EL (cell line): ENCODE measurements at places on chromosomes 7 and 10.

DNA sequence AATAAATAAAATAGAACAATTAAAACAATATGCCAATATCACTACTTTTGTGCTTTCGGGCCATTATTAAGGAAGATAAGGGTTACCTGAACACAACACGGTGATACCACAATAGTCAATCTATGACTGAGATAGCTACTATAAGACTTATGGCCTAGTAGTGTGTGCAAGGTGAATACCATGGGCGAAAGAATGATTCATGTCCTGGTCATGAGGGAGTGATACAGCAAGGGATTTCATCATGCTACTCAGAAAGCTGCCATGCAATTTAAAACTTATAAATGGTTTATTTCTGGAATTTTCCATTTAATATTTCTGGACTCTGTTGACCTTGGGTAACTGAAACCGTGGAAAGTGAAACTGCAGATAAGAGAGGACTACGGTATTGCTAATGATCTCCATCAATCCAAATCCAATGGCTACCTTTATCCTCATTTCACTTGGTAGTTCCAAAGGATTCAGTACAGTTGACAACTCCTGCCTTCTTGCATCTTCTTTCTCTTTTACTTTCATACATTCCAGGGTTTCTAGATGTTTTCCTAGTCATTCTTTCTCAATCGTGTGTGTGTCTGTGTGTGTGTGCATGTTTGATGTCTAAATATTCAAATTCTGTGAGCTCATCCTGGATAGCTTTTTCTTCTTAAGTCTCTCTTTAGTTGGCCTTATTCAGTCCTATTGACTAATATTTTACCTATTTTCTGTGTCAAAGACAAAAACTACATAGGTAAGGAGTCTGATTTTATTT, 100.5 kb upstream of the MAGI2 start:
- DNase-seq = peak; percentile 47

DNA sequence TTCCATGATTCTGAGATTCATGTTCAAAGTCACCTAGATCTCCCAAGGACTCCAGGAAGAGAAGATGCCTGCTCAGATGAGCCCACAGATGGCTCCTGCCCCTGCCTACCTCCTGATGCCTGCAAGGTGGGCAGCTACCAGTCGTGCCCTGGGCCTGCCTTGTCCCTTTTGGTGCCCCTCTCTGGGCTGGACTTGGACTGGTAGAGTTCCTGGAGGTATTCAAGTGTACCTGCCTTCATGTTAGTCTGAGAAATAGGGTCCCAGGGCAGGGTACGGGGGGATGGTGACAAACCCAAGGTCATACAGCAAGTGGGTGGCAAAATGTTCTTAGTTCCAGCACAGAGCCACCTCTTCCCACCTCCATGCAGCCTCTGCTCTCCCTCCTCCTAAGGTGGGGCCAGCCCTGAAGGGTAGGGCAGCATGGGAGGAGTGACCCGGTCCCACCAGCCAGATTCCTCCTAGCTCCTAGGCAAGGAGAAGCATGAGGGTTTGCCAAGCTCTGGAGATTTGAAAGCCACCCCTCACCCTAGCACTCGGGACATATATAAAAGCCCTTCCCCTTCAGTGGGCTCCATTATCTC, 80.8 kb upstream of the UNC5B start:
- DNase-seq = no peak

DNA sequence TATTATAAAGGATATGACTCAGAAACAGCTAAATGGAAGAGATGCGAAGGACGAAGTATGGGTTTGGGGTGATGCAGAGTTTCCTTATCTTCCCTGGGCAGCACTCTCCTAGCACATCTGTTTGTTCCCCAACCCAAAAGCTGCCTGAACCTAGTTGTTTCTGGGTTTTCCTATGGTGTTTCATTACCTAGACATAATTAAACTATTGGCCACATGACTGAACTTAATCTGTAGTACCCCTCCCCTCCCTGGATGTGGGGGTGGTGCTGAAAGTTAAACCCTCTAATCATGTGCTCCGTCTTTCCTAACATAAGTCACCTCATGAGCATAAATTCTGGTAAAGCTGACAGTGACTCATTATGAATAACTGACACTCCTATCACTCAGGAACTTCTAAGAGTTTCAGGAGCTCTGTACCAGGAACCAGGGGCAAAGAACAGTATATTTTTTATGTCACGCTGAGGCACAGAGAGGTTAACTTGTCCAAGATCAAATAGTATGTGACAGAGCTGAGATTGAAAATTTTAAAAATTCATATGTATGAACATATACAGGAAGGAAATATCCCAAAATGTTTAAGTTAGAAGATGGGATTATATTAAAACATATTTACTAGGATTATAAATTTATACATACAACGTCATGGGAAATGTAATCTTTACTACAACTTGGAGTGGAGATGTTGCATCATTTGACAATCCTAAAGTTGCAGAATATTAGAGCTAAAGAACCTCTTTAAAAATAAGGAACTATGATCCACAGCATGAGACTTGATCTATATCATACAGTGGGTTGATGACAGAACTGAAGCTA, 4.8 kb downstream of the STRIP2 start:
- peak; percentile 62 for DNase-seq

DNA sequence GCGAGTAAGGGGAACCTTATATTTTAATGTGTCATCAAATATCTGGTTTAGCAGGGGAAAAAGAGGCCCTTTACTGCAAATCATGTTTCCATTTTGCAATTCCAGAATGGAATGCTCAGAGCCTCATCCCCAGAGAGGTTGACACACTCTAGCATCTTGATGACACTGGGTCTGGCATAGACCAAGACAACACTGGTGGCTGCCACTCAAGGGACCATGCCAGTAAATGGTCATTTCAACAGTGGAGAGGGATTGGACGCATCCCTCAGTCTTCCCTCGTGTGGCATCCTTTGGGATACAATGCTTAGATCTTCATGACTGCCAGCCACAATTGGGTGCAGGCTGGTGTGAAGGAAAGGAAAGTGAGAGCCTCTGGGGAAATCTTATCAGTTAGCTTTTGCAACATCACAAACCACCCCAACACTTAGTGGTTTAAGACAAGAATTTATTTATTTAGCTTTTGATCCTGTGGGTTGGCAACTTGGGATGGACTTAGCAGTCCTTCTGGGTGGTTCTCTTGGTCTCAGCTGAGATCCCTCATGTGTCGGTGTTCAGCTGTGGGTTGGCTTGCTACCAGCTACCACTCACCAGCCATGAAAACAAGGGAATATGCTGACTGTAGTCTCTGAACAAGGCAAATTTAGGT, 21.6 kb downstream of the TACC2 start:
- no peak for DNase-seq

DNA sequence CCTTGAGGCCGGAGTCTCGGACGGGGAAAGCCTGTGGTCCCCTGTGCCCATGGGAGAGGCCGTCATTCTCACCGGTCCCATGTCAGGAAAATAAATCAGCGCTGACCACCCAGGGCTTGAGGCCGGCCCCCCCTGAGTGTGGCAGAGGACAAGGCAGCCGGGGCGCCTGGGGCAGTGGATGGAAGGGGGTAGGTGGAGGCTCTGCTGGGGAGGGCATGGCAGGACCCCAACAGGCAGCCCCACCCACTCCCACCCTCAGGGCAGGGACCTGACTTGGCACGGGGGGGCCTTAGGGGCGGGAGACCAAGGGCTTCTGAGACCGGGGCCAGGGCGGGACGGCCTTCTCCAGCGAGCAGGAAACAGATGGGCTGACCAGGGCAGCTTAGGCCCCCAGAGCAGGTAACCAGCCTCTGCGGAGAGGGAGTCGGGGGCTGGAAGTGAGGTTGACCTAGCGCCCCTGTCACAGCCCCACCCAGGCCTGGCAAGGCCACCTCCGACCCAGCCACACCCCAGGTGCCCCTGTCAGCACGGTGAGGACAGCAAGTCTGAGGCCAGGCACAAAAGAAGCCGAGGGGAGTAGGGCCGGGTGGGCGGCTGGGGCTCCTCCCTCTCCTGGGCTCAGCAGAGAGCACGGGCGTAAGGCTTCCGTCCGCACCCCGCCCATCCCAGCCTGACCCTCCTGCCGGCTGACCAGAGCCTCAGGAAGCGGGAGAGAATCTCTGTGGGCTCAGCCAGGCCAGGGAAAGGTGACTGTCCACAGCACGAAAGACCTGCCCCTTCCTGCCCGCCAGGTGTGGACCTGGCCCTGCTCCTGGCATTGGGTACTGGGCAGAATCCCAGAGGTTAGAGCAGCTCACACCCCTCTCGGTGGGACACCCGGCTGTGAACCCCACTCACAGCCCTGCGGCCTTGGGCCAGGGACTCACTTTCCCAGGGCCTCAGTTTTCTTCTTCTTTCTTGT, 87.4 kb downstream of the FOXL3 start:
- DNase-seq = no peak

DNA sequence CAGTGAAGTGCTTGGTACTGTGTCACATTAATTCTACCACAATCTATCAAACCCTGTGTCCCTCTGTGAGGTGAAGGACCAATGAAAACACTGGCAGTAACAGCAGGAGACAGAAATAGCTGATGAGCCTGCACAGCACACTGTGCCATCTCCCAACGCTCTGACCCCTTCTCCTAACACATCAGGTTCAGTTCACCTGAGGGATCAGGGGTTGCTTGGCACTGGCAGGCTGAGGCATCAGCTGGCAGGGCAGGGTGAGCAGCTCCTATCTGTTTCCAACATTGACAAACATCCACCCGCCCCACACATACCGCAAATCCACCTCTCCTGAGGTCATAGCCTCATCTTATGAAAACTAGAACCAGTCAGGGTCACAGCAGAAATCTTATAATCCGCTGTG, 120.9 kb downstream of the ICA1 start:
- no peak for DNase-seq

DNA sequence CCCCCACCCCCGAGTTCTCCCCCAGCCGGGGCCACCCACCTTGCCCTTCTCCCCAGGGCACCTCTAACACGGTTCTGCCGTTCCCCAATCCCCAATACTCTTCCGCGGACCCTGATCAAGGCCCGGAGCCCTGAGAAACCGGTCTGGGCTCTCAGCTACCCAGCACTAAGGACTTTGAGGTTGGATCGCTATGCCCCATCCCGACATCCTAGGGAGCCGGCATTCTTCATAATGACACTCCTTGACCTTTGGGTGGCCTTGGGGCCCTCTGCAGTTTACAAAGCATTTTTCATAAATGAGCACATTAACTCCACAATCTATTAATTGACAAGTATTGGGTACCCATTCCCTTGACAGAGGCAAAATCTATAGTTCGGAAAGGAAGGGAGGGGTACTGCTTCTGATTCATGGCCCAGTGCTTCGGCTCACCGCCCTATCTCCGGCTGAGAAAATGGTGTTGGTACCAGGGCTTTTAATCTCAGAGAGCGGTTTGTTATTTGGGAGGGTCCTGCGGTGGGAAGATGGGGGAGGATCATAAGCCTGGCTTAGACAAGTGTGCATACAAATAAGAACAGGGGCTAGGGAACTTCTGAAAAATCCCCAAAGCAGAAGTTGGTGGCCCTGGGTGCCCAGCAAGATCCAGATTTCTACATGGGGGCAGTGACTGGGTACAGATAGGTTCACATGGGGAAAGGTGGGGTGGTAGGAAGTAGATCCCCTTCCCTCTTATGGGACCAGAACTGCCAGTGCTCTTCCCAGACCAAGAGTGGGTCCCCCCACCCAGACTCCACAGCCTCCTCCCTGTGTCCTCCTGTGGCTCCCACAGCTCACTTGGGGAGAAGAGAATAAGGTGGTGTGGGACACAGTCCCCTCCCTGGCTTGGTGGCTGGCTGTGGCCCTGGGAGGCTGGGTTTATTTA, 3.2 kb downstream of the IMPDH1 start:
- no peak for DNase-seq

- peak; percentile 58 for DNase-seq
These were observed 13.1 kb downstream of the PHKG1 start for GRCh38 chr7:56079450-56080185.

DNA sequence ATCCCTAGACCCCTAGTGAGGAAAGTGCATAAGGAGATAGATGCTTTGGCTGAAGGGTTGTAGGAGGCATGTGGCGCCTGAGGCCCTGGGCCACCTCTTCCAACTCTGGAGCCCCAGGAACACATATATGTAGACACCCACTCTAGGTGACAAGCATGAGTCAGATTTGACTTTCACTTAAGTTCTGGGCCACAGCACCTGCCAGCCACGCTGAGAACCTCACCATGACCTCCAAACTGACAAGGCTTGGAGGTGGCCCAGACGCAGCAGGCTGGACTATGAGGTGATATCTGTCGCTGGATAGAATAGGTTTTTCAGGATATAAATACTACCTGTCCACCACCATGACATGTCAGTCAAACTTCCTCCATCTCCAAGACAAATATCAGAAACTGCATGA, 894.0 kb upstream of the ZNF722 start:
- no peak for DNase-seq

GRCh38 chr10:84665211-84665610, 336.8 kb downstream of the CCSER2 start:
- DNase-seq = no peak

DNA sequence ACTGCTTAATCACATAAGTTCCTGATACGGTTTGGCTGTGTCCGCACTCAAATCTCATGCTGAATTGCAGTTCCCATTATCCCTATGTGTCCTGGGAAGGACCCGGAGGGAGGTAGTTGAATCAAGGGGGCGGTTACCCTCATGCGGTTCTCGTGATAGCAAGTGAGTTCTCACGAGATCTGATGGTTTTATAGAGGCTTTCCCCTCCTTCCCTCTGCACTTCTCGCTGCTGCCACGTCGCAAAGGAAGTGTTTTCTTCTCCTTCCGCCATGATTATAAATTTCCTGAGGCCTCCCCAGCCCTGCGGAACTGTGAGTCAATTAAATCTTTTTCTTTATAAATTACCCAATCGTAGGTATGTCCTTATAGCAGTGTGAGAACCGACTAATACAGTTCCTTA, 226.2 kb downstream of the SKAP2 start:
- DNase-seq = no peak

GRCh38 chr7:105723572-105723971, 142.3 kb upstream of the EFCAB10 start:
- no peak for DNase-seq

DNA sequence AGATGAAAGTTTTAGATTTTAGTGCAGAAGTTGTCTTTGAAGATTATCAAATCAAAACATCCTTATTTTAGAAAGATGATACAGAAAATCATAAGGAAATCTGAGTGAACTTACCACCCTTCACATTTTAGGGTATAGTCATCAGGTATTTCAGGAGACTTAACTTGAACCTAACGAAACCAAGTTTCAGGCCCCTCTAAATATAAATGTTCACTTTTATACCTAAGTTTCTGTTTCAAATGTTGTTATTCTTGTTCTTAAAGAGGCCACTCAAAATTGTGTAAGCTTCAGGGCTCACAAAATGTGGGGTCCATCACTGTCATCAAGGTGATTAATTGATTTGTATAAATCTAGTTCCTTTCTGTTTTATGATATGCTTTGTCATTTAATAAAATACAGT, 216.2 kb downstream of the KIAA1217 start:
- no peak for DNase-seq
